ENCODE measurements at places on chromosomes 7 and 10. TPM values are rescaled to one million over a fixed set of nuclear protein-coding genes. Genes with fewer than 3 reads are reported as not detected.

Gene KCNIP2
- 1.3 TPM for polyA plus RNA-seq

Gene CH25H
- polyA plus RNA-seq = not detected

Gene EPHA1
- polyA plus RNA-seq = not detected

Gene CCDC6
- polyA plus RNA-seq = 25.0 TPM

Gene RAMP3
- 0.86 TPM for polyA plus RNA-seq

Gene CYP26C1
- polyA plus RNA-seq = not detected

Gene ZPBP
- not detected for polyA plus RNA-seq

Gene VENTX
- polyA plus RNA-seq = not detected

Gene BMPR1A
- polyA plus RNA-seq = 8.5 TPM

Gene GSTO2
- 26.0 TPM for polyA plus RNA-seq

Gene CALML5
- not detected for polyA plus RNA-seq

Gene VWA2
- polyA plus RNA-seq = not detected

Gene TRIM24
- 7.8 TPM for polyA plus RNA-seq

Gene ASB10
- not detected for polyA plus RNA-seq

Gene OR6V1
- polyA plus RNA-seq = 1.2 TPM

Gene SOSTDC1
- 90.2 TPM for polyA plus RNA-seq
